NCI-H524 treated with DMSO at 0.1 percent for 48 hours (cell line): ENCODE measurements at places on chromosomes 4 and X.

GRCh38 chr4:158809611-158810486 lies 41.0 kb downstream of the FNIP2 start:
- DNase-seq, result no peak

- DNase-seq, result no peak
Measured at GRCh38 chr4:5710065-5710960, 688 bp upstream of the EVC start.

GRCh38 chrX:118853596-118853995 lies 30.0 kb downstream of the ZCCHC12 start:
- DNase-seq, result no peak

- DNase-seq, result no peak
Measured at GRCh38 chr4:142719854-142720541, 126.1 kb downstream of the INPP4B start.

- DNase-seq, result no peak
Measured at GRCh38 chrX:134669378-134670098, 11.3 kb upstream of the PLAC1 start.

- no peak for DNase-seq
Measured at GRCh38 chr4:24181005-24181404, 291.2 kb upstream of the PPARGC1A start.

- no peak for DNase-seq
Measured at GRCh38 chr4:165926307-165926706, 53.3 kb downstream of the TLL1 start.

DNA sequence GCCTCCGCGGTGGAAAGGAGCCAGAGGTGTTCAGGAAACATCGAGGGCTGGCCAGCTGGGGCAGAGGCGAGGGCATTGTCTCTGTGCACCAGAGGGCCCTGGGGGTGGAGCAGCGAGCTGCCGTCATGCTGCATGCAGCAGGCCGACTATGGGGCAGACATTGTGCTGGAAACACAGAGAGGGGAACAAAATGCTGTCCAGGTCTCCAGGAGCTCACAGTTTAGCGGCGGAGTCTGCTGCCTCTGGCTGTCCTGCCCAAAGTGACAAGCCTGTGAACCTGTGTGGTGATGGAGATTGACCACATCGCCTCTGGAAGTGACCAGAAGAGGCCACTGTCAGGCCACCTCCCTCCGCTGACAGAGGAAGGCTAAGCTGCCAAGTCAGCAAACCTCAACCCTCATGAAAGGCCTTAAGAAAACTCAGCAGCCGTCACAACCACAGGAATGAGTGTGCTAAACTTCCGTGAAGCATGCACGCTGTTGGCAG lies 20.1 kb upstream of the SASH3 start:
- no peak for DNase-seq

- DNase-seq, result no peak
Measured at GRCh38 chrX:112979879-112980278, 139.2 kb upstream of the AMOT start.

- DNase-seq, result no peak
Measured at GRCh38 chr4:145511913-145512522, 30.4 kb downstream of the SMAD1 start.

DNA sequence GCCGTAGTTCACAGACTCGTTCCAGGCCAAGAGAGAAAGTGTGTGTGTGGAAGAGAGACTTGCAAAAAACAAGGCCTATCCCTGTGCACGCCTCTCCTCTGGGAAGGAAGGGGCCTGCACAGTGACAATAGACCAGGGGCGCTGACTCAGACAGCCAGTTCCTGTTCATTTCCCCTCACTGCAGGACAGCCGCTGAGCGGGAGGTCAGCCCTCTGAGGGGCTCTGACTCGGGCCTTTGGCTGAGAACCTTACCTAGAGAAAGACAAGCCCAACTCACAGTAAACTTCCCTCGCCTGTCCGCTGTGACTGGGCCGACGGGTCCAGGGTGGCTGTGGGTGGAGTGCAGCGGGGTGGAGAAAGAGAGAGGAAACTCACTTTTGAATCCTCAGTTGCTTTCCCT lies 52.1 kb downstream of the RTL5 start:
- no peak for DNase-seq

- no peak for DNase-seq
Measured at GRCh38 chrX:103253608-103254007, 1.3 kb downstream of the TCEAL8 start.

- DNase-seq, result no peak
Measured at GRCh38 chrX:8803326-8803725, 2.1 kb upstream of the FAM9A start.

GRCh38 chr4:86938771-86939520 lies 4.1 kb downstream of the AFF1 start:
- no peak for DNase-seq

GRCh38 chr4:129342819-129343408 lies 247.0 kb downstream of the C4orf33 start:
- no peak for DNase-seq

GRCh38 chrX:154436983-154437752 lies at the start of gene GDI1:
Gene GDI1 (plus strand): TSS chrX:154437154. CDS start chrX:154437255, 101 bp downstream.
- DNase-seq, result no peak

DNA sequence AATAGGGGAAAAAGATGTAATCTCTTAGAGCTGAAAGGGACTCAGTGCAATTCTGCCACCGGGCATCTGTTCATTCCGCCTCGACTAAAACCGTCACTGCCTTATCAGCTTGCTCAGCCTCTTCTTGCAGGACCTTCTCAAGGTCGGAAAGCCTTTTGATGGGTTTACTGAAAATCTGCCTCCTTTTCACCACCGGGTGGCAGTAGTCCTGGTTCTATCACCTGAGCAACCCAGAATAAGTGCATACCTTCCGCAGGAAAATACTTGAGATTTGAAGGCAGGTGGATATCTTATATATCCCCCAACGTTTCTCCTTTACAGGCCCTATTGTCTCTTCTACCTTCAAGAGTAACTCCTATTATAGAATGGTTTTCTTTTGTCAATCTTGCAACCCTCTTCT lies 103.4 kb upstream of the PAK3 start:
- no peak for DNase-seq

- DNase-seq, result no peak
Measured at GRCh38 chr4:185729391-185729804, 82.6 kb downstream of the SORBS2 start.

GRCh38 chr4:74366367-74366911 lies 1.5 kb downstream of the EREG start:
- no peak for DNase-seq

GRCh38 chr4:113584407-113585150 lies 177.0 kb downstream of the CAMK2D start:
- DNase-seq, result no peak

DNA sequence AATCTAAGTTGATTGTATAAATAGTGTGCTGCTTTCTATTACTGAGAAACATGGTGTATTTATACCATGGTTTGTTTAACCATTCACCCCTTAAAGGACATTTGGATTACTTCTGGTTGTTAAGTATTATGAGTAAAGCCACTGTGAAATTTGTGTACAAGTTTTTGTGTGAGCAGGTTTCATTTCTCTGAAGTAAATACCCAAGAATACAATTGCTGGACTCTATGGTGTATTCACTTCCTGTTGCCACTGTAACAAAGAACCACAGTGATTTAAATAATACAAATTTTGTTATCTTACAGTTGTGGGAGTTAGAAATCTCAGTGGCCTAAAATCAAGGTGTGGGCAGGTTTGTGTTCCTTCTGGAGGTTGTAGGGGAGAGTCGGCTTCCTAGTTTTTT lies 869.6 kb downstream of the CCSER1 start:
- no peak for DNase-seq

DNA sequence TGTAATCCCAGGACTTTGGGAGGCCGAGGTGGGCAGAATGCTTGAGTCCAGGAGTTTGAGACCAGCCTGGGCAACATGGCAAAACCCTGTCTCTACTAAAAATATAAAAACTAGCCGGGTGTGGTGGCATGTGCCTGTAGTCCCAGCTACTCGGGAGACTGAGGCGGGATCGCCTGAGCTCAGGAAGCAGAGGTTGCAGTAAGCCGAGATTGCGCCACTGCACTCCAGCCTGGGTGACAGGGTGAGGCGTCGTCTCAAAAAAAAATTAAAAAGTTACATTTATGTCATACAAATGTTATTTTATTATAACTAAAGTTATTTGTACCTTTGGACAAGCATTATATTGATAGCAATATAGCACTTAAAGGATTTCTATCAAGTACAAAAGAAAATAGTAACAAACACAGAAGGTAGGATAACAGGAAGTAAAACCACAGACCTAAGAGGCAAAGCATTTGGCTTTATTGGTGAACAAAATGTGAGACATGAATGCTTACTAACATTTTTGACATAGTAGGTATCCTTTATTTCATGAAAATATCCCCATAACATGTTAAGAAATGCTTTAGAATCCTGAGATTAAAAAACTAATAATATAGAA lies 51.5 kb downstream of the TMEM165 start:
- DNase-seq, result no peak

- no peak for DNase-seq
Measured at GRCh38 chrX:12149670-12150407, 11.6 kb downstream of the FRMPD4 start.

DNA sequence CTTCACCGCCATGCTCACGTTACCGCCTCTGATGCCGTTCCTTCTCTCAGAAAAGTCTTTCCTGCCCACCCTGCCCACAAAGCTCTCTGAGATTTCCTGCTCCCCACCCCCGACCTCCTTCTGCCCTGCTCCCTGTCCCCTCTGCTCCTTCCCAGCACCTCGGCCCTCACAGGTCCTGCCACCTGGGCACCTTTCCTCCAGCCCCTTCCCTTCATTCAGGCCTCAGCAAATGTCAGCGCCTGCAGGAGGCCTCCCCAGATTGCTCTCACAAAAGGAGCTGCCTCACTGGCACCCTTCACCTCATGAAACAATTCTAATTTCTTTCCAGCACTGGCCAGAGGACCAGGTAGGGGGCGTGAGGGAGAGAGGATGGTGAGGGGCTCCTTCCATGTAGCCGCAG lies 33.6 kb upstream of the MXD4 start:
- DNase-seq, result no peak

DNA sequence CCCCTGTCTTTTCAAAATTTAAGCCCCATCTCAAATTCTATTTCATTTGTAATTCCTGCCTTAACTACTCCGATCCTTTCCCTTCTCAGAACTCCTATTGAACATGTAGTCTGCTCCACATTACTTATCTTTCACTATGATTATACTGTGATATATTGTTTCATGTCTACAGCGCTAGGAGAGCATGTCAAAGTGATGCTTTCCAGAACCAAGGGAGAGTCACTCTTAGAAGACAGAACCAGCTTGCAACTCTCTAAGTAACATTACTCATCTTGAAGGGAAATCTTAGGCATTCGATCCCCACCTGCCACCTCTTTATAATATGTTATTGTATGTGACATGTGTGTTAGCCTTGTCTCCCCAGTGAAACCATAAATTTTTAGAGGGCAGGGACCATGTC lies 10.5 kb downstream of the EXOC1L start:
- no peak for DNase-seq

DNA sequence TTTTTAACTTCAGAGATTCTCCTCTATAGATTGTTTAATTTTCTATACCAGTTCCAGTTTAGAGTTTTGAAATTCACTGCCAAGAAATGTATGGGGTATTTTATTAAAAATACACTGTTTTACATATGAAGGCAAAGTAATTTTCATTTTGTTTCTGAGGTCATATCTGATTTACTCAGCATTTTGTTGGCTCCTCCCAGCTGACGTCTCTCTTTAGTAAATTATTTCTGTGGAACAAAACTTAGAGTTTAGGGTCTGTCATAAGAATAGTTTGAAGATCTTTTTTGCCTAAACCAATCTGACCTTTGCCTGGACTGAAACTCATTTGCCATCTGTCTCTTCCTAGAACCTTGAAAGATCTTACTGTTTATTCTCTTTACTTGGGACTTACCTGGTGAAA lies 16.9 kb downstream of the FNIP2 start:
- DNase-seq, result no peak

DNA sequence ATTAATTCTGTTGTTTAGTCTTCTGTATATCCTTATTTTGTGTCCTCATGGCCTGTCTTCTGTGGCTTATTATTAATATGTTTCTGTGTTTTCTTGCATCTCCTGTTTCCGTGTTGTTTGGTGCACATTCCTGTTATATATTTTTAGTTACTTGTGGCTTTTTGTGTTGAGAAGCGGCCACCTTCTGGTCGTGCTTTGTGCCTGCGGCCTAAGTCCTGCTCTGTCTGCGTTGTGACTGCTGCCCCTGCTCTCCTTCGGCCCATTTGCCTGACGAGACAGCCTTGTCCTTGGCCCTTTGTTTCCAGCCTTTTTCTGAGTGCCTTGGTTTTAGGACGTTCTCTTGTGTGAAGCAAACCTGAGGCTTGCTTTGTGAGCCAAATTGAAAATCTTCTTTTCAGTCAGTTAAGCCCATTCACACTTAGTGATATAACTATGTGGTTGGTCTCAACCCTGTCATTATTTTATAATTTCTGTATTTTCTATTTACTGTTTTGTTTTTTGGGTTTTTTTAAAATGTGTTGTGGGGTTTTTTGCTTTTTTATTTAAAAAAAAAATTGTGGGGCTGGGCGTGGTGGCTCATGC lies 43.8 kb downstream of the TNIP2 start:
- no peak for DNase-seq

- no peak for DNase-seq
Measured at GRCh38 chrX:119997570-119997969, 54.0 kb upstream of the NKAP start.

- no peak for DNase-seq
Measured at GRCh38 chr4:87054900-87055299, 120.1 kb downstream of the AFF1 start.

DNA sequence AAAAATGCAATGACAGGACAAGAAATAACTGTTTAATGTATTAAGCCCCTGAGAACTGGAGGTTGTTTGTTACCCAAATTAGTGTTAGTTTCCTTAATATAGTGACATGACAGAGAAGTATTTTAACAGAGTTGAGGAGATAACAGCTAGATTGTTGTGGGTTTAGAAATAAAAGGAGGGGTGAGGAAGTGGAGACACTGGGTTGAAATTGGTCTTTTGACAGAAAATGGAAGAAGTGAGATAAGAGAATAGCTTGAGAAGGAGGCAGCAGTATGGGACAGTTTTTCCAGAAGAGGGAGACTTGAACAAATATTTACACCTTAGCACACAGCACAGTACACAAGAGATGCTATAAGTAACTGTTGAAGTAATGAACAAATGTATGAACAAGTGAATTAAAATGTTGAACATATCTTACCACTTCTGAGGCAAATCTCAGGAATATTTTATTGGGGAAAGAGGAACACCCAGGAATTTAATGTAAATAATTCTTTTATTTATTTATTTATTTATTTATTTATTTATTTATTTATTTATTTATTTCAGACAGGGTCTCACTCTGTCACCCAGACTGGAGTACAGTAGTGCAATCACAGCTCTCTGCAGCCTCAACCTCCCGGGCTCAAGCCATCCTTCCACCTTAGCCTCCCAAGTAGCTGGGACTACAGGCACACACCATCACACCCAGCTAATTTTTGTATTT lies 58.0 kb upstream of the EGFL6 start:
- DNase-seq, result no peak

DNA sequence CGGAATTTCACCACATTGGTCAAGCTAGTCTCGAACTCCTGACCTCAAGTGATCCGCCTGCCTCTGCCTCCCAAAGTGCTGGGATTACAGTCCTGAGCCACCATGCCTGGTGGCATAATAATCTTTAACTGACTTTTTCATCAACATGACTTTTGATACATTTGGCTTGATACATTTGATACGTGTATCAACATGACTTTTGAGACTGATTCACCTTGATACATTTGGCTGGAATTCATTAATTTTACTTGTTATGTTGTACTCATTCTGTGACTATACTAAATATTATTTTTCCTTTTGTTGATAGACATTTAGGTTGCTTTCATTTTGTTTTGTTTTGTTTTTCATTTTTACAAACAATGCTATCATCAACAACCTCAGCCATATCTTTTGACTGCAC lies 6.3 kb downstream of the TMEM154 start:
- DNase-seq, result no peak
